ENCODE measurements at places on chromosomes 13 and 19.

GRCh38 chr13:27006519-27007161 lies 165.0 kb downstream of the USP12 start:
- no peak for DNase-seq

DNA sequence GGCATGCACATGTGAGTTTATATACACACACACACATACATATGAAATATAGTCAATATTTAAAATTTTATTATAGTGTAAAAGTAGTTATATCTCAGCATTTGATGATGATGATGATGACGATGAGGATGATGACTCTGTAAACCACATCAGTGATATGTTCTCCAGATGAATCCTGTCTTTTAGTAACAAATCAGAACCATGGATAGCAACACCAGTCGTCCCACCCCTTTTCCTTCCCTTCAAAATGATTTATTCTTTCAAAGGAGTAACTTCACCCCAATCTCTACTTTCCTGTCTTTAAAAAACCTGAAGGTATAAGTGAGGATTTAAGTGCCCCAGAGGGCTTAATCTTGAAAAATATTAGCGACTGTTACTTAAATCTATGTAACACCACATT lies 74.1 kb downstream of the DCLK1 start:
- DNase-seq: no peak

DNA sequence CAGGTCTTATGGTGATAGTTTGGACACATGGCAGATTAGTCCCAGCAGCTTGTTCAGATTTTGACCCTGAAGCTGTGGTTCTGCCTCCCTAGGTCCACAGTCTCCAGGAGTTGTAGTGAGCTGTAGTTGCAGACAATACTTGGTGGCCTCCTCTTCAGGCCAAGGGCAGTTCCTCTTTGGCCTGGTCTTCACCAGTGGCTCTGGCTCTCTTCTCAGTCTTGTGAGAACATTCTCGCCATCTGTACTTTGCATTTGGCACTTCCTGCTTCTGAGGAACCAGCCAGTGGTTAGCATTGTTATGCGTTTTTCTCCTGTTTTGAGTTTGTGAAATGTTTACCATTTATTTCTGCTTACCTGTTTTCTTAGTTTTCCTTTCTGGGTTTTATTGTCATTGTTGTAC lies 40.7 kb downstream of the PCCA start:
- no peak for DNase-seq

DNA sequence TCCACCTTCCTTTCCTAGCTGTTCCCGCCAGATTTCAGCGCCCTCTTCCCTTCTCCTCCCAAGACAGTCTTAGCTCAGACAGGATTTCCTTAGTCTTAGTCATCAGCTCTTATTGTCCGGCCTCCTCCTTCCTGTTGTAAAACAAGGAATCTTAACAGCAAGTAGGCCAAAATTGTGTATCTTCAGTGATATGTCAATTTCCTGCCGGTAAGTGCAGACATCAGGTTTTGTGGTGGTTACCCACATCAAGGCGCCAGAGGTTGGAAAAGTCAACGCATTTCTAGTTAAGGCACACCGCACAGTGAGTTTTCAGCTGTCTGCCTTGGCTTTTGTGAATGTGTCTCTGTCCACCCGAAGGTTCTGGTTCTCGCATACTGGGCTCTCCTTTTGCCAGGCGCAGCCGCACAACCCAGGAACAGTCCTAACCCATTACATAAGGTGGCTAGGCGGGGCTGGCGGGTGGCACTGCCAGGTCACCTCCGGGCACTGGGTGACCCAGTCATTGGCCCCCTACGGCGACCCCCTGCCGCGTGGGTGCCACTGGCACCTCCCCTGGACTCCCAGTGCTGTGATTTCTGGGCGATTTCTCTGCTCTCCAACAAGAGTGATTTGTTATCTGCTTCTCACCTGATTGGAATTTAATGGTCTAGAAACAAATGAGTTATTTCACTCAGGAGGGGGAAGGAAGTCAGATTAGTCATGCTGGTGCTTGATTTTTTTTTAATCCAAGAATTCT lies 12.9 kb downstream of the COL4A2 start:
- DNase-seq: no peak

- no peak for DNase-seq
Observed at GRCh38 chr19:44002212-44002565, 568 bp upstream of the ZNF230 start.

DNA sequence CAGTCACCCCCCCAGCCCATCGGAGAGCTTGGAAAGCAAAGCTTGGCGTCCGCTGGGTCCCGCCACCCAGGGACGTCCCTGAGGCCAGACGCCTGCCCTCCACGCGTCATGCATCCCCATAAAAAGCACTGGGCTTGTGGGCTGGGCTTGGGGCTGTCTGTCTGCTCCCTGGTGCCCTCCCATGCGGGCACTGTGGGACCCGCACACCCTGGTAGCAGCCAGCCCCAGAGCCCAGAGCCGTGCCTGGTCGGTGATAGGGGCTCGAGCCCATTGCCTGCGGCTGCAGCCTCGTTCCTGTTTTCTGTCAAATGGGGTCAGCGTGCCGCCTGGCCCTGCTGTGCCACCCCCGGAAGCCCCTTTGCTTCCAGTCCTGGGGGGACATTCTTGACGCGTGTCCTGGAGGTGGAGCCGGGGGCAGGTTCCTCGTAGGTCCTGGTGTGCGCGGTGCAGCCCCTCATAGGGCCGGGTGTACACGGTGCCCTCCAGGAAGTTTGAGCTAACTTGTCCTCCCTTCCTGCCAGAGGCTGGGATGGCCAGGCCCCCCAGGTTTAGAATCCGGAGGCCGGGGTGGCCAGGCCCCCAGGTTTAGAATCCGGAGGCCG lies 4.3 kb upstream of the GZMM start:
- no peak for DNase-seq

GRCh38 chr19:6602729-6603114 lies 11.8 kb upstream of the CD70 start:
- DNase-seq: no peak

- DNase-seq: no peak
Observed at GRCh38 chr13:39729156-39729555, 73.7 kb downstream of the COG6 start.

DNA sequence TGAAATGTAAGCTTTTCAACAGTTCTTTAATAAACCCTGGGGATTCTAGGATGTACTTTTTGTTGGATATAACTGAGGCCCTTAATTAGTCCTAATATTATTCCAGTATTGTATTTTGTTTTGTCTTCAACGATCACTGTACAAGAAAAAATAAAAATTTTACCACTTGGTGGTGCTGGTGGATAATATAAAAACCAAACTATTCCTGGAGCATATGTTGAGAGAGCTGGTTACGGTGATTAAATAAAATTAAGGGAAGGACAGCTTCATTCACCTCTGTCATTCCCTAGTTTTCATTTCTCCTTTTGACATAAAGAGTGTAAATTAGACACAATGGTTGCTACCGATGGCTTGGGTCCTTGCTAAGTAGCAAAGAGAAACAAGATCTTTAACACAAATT lies 598.6 kb upstream of the PCDH20 start:
- no peak for DNase-seq

DNA sequence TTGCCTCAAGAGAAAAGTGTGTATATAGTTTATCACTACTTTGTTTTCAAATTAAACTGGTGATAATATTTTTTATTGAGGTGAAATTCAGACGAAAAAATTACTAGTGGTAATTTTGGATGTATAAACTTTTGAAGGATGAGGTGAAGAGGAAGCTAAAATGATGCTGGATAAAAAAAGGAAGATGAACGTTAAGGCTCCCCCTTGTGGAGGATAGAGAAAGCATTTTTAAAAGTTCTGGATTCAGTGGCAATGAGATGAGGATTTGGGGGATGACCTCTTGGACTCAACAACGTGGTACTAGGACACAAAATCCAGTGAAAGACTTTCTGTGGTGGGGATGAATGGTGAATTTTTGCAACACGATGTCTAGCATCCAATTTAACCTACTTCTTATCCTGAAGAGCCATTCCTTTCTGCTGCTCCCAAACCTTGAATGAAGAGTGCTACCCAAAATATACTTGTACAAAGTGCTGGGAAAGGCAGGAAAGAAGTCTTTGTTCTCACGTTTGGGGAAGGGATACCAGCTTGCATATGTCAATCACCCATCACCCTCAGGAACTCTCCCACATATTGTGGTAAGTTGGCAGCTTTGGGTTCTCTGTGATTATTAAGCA lies 7.3 kb upstream of the SIGLEC5 start:
- DNase-seq: no peak

GRCh38 chr13:42354241-42355091 lies 82.5 kb downstream of the AKAP11 start:
- no peak for DNase-seq

DNA sequence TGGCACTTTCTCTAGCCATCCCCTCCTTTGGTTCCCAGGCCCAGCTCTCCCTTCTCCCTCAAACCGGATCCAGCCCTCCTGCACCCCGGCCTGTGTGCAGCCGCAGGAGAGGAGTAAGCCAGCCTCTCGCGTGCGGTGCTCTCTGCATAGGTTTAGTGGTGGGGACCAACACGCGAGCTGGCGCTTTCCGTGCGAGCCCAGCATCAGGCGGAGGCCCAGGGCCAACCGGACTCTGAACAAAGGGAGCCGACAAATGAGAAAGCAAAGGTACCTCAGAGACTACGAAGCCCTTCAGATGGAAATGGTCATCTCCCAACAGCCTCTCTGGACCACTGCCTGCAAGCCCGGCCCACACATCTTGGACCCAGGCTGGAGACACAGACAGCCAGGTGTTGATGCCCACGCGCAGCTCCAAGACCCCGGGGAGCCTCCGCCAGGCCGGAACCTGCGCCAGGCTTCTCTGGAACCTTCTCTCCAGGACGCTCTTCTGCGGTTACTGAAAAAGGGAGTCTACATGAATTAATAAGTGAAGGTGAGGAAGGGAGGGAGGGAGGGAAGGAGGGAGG lies 16.5 kb upstream of the LATS2 start:
- no peak for DNase-seq

DNA sequence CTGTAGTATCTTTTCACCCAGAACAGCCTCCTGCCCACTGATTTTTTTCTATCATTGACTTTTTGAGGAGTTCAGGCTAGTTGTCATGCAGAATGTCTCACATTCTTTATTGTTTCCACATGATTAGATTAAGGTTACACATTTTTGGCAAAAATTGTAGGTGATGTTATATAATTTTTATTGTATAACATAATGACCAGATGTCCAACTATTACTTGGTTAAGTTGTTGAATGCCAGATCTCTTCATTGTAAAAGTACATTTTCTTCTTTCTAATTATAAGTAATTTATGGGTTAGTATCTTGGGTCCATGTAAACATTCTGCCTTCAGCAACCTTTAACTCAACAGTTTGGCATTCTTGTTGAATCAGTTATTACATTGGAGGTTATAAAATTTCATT lies 138.4 kb downstream of the POSTN start:
- no peak for DNase-seq

DNA sequence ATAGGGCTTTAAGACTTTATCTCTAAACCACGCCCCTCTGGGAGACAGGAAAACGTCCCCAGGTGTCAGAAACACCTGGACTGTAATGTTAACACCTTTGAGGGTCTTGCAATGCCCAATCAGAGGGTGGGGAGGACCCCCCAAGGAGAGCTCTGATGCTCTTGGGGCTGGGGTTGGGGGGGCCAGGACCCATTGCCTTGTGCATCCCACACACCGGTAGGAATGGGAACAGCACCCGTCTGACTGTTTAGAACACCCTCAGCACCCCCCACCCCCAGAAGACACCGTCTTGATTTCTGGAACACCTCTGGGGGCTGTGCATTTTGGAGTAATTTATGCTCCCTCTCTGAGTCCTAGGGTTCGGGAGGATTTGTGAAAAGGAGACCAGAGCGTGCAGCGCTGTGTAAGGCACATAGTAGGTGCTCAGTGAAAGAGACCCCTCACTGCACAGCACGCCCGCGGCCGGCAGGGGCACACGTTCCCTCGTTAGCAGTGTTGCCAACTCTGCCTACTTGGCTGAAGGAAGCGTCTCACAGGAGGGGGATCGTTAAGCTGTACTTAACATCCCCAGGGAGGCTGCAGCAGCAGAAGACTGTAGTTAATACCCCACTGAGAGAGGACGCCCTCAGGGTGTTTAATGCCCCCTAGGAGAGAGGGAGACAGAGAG lies 2.8 kb upstream of the ERFL start:
- DNase-seq: no peak

GRCh38 chr19:46202426-46202825 lies 27.1 kb upstream of the IGFL1 start:
- DNase-seq: no peak

- no peak for DNase-seq
Observed at GRCh38 chr13:35780613-35781012, 304.1 kb upstream of the MAB21L1 start.

DNA sequence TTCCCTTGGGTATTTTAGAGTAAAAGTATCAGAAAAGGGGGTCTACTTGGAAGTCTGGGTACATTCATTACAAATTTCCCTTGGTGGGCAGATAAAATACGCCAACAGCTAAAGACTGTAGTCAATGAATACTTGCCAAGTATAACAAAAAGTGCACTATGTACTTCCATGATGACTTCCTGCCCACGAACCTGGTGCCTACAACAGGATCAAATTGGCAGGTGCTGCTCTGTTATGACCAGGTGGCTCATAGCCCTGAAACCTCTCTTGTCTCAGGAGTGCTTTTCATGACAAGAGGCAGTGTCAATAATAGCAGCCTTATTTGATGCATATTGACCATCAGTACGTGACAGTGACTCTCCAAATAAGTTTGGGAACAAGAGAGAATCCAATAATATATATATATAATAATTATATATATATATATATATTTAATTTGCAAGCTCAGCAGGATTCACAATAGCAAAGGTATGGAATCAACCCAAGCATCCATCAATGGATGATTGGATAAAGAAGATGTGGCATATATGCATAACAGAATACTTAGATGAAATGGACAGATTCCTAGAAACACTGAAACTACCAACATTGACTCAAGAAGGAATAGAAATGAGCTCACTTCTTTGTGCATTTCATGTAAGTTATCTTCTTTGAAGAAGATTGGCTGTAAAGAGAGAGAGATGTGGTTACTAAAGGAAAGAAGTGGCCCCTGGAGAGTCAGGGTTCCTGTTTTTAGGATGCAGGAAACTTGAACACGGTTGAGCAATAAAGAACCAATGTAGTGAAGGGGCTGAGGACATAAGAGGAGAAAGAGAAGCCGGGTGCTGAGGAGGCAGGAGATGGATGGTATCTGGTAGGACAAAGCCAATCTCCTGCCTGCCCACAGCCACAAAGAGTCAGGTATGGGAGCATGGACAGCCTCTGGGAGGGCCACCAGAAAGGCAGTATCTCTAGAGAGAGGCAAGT lies 52.0 kb upstream of the GTF2F2 start:
- no peak for DNase-seq

- DNase-seq: no peak
Observed at GRCh38 chr13:29847501-29847983, 2.9 kb downstream of the UBL3 start.

- no peak for DNase-seq
Observed at GRCh38 chr19:18558202-18558555, 509 bp downstream of the KXD1 start.

DNA sequence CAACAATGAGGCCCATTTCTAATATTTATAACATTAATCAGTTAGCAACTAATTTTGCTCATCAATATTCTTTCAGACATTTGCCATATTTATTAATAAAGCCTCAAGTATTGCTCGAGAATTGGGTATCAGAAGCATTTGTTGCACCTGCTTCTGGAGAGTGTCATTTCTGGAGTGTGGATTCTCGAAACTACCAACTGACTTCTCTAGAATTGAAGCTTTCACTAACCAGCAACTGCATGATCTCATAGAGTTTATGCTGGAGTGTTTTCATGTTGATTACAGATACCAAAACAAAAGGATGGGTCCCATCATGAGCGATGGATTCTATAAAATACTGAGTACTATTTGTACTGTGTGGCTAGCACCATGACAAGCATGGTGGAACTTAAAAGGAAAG lies 121.0 kb upstream of the SLC7A1 start:
- no peak for DNase-seq

- DNase-seq: peak; percentile 55
Observed at GRCh38 chr19:54162241-54162805, 2.8 kb upstream of the LENG1 start.

Data from stimulated activated CD4-positive, alpha-beta T cell treated with anti-CD3 and anti-CD28 coated beads, Interleukin-1b, Interleukin-23, amount 100 ng/mL, for 1 hour (primary cell).